ENCODE measurements at places on chromosomes 16 and 17.

GRCh38 chr17:33267271-33267790, 25.8 kb downstream of the ASIC2 start:
- no peak for DNase-seq

DNA sequence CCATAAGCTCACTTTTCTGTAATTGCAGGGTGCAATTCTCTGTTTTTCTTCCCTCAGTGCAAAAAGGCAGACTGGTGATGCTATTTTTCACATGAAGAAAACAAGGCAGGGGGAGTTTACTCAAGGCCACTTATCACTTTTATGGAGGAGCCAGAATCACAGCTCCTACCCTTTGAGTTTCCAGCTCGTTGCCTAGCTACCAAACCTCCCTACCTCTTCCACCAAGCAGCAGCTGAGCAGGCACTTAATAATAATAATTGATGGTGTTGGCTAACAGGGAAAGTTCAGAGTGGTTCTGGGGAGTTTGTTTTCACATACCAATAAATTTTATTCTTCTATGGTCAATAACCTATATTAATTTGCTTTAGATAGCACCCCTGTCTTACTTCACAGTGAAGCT, 31.9 kb upstream of the MPHOSPH6 start:
- no peak for DNase-seq

GRCh38 chr17:45428931-45429338, 3.7 kb downstream of the ARHGAP27 start:
- DNase-seq = no peak

DNA sequence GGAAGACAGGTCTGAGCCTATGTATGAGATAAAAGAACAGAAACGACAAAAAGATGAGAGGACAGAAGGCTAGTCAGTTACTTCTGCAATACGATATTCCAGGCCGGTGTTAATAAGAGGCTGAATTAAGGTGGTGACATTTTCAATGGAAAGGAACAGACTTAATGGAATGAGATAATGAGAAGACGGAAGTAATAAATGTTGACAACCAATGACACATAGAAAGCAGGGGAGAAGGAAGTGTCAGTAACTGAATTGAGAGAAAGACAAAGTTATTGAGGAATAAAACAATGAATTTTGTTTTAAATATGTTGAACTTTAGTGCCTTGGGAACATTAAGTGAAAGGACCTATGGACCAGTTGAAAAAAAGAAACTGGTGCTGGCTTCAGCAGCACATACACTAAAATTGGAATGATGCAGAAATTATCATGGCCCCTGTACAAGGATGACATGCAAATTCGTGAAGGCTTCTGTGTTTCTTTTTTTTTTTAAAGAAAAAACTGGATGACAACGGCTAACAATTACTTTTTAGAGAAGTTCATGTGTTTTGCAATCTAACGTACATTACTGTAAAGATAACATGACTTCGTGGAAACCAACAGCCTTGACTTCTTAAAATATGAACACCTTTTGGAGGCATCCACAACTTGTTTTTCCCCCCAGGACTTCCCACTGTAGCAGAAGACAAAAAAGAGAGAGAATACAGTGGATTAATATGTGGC, 18.5 kb upstream of the CPD start:
- no peak for DNase-seq

DNA sequence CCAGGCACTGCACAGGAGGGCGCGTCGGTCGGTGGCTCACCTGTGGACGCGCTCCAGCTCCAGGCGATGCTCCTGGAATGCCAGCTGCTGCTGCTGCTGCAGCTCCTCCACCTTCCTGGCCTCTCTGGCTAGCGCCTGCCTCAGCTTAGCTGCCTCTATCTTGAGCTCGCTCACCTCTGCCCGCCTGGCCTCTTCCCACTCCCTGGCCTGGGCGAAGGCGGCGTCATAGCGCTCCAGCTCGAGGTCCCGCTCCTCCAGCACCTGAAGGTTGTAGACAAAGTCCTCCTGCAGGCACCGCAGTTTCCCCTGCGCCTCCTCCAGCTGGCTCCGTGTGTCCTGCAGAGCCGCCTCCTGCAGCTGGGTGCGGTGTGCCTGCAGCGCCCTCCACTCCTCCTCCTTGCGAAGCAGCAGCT, 11.1 kb downstream of the CCDC57 start:
- DNase-seq = no peak

- no peak for DNase-seq
Observed at GRCh38 chr17:17180741-17181525, 25.2 kb downstream of the PLD6 start.

DNA sequence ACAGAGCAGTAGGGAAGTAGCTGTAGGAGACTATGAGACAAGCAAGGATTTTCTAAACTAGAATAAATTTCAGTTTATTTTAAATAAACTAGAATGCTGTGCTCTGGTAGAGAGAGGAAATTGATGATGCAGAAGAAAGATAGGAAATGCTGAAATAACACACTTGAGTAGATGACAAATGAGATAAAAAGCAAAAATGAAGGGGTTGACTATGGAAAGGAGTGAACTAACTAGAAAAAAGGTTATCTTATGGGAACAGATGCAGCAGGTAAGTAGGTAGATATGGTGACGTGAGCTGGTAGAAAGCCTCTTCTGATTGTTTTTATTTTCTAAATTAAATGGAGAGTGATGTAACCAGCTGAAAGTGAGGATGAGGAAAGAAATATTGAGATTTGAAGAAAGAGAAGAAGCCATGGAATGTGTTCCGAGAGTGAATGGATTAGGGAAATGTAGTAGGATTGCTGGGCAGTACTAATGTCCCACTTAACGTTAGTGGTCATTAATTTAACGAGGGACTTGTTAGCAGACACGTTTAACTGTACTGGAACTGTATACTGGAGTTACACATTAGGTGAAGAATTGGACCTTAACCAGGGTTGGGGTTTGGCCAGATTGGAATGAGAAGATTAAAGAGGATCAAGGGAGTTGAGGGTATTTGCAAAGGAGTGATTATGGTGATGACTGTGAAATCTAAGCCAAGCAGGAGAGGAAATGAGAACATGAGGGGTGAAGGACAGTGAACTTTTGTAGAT, 196.5 kb downstream of the TANC2 start:
- no peak for DNase-seq

DNA sequence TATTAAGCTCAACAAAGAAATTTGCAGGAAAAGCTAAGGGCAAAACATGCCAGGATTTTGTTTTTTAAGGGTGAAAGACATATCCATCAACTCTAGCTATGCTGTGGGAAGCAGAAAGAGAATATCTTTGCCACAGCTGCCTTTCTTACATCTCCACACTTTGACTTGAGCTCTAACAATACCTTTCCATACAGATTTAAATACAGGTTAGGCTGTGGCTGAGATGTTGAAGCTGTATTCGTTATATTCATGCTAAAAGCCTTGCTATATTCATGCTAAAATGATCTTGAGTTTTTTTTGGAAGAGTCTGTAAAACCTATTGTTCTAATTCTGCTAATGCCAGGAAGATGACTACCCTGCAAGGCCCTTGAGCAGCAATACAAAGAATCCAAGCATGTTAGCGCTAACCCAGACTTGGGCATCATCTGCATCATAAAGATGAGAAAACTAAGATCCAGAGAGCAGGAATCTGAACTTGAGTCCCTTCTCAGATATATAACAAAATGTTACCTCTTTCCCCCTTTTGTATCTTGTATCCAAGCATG, 204.8 kb upstream of the C17orf78 start:
- DNase-seq = no peak

DNA sequence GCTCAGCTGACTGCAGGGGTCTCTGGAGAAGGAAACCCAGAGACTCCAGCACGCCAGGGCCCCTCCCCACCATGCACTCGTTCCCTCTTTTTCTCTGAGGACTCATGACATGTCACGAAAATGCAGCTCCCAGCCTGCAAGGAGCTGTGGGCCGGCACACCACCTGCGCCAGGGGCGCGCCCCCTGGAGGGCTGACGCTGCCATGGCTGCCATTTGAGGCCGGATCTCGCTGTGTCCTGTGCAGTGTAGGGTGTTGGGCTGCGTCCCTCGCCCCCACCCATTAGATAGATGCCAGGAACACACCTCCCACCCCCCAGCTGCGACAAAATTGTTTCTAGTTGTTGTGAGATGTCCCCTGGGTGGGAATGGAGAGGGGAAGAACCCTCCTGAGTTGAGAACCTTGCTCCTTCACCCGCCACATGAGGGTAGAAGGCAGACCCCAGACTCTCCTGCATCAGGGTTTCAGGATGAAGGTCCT, 8.2 kb downstream of the SYNGR2 start:
- DNase-seq = peak; percentile 70

DNA sequence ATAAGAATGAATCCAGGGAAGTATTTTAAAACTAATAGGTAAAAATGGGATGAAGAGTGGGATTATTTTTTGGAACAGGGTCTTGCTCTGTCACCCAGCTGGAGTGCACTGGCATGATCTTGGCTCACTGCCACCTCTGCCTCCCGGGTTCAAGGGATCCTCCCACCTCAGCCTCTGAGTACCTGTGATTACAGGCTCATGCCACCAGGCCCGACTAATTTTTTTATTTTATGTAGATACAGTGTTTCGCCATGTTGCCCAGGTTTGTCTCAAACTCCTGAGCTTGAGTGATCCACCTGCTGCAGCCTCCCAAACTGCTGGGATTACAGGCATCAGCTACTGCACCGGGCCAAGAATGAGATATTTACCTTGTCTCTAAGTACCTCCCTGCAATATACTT, 22.1 kb downstream of the NSMCE1 start:
- DNase-seq = no peak

DNA sequence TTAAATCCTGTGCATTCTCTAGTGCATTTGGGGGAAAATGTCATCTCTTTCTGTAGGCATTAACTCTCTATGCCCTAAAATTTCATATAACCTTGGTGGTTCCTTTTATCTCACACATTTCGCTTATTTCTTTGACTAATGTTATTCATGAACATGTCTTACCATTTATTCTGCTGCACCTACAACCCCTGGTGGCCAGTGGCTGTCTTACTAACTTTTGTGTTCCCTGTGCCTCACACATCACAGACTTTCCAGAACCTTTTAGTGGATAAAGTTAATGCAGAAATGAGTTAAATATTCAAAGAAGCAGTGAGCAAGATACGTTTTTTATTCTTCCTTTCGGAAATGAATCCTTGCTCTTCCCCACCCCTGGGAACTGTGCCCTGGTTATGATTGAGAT, 111.9 kb downstream of the CDH13 start:
- no peak for DNase-seq

DNA sequence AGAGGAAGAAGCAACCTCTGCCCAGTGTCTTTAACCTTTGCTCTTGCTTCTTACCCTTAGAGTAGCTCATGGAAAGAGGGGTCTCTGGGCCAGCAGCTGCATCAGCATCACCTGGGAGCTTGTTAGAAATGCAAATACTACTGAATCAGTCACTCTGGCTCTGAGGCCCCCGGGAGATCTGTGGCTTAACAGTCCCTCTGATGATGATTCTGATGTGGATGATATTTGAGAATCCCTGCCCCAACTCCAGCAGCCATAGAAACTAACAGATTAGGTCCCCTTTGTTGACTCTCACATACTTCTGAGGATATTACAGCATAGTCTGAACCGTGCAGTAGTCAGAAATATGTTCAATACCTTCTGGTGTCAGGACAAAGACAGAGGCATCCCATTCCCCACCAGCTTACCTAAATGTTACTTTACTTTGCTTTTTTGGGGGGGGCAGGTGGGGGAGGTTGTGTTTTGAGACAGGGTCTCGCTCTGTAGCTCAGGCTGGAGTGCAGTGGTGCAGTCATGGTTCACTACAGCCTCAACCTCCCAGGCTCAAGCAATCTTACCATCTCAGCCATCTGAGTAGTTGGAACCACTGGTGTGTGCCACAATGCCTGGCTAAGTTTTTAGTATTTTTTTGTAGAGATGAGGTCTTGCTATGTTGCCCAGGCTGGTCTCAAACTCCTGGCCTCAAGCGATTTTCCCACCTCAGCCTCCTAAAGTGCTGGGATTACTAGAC, 220.1 kb downstream of the CCDC182 start:
- DNase-seq = no peak

DNA sequence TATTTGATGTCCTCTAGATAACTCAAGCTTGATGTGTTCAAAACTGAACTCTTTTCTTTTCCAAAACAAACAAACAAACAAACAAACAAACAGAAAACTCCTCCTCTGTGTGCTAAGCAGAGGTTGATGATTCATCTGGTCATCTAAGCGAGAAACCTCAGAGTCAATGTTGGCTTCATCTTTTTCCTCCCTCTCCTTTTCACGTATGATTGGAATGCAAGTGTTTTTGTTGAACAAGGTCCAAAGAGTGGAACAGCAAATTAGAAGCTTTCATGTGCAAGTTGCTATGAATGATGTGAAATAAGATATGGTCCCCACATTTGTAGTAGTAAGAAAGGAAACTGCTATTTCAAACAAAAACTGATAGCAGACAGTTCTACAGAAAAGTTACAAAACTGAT, 52.5 kb downstream of the TBX4 start:
- no peak for DNase-seq

DNA sequence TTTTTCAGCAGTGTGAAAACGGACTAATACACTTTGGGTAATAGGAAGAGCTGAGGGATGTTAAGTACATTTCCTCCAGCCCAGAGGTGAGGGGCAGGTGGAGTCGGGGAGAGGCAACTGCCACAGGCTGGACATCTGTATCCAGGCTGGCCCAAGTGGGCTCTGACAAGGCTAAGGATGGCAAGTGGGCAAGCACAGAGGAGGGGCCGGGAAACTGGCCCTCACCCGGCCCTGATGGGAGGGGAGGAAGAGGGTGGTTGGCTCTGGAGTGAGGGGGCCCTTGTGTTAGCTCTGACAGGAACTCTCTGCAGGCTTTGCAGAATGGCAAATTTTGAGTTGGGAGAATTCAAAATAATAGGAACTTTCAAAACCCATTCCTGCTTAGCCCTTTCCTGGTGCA, 251.0 kb upstream of the TNRC6C start:
- no peak for DNase-seq

- no peak for DNase-seq
Observed at GRCh38 chr16:22942811-22943210, 128.8 kb downstream of the HS3ST2 start.

DNA sequence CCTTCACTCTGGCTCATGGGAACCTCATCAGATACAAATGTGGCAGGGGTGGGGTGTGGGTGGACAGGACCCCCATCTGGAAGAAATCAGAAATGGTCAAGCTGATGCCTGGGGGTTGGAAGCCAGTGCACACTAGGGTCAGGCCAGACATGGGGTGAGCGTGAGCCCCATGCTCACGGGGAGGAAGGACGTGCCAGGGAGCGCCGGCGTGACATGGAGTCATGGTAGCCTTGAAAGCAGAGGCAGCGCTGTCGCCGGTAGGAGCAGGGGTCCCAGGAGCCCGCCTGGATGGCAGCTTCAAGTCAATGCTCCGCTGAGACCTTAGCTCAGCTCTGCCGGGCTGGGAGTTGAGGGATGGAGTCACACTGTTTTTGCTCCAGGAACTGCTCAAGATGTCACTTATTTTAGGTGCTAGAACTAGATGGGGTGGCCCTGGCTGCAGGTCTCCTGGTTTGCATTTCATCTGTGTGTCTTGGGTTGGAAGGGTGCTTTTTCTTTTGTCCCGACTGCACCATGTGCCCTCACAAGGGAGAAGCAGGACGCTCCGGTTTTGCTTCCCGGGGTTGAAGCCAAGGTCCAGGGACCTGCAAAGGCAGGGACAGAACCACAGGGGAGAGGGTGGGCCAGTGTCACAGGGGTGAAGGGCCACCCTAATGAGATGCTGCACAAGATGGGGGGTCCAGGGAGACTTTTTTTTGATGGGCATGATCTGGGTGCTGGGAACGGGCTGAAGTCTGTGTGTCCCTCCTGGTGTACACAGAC, 51.4 kb downstream of the USP22 start:
- no peak for DNase-seq
